ENCODE measurements at places on chromosomes 3 and 15.

- peak; percentile 81 for DNase-seq
These were observed 78.1 kb upstream of the RNF7 start for GRCh38 chr3:141659821-141660613.

DNA sequence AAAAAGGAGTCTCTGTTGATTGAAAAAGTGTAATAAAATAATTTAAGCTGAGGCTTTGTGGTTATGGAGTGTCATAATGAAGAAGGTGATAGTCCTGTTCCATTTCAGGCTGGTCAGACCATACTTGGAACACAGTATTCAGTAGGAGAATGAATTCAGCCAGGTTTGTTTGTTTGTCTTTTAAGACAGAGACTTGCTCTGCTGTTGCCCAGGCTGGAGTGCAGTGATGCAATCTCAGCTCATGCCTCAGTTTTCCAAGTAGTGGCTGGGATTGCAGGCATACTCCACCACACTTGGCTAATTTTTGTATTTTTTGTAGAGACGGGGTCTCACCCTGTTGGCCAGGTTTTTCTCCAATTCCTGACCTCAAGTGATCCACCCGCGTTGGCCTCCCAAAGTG is 33.5 kb downstream of the IQGAP1 start:
- no peak for DNase-seq

DNA sequence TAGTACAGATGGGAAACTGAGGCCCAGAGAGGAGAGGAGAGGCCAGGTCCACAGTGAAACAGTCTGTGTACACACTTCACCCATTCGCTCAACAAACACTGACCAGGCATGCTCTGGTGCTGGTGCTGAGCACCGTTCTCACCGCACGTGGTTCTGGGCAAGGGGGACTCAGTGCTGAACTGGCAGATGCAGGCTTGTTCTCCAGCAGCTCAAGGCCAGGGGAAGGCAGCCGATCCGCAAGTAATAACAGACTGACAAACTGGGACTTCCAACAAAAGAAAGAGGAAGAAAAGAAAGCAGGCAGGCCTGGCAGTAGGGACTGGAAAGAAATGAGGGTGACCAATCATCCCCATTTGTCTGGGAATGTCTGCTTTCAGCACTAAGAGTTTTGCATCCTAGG is 25.6 kb upstream of the LINGO1 start:
- no peak for DNase-seq

GRCh38 chr3:37823189-37823588 is 38.5 kb upstream of the CTDSPL start:
- DNase-seq = no peak

DNA sequence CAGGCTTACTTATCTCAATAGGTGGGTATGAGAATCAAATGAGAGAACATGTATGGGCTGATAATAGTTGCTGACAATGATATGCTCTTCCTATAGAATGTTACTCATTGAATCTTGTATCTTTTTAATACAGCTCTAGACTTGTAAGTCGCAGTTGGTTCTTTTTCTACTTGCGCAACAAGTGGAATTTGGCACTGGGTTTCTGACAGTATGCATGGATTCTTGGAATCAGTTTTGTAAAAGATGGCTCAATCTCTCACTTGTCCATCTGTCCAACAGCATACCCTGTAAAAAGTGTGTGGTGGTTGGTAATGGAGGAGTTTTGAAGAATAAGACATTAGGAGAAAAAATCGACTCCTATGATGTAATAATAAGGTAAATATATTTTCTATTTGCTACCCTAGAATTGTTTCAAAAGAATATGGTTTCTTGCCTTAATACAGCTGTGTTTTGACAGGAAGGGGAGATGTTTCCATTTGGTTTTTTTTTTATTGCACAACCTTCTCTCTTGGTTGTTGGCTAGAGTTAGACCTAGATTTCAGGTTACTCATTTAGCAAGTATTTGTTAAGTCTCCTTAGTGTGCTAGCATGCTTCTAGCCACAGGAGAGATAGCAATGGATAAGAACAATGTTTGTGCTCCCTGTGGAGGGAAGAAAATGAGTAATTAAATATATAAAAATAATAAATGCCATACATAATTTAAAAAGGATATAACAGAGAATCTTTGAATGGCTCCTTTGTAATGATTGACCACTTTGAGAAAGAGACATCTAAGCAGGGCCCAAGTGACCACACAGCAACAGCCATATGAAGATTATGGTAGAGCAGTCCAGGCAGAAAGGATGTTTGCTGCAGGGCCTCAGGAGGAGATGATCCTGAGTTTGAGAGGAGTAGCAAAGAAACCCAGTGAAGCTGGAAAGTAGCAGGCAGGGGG is 21.8 kb downstream of the ST3GAL6 start:
- DNase-seq = peak; percentile 90

GRCh38 chr3:131711114-131711768 is 208.5 kb upstream of the MRPL3 start:
- DNase-seq = no peak

DNA sequence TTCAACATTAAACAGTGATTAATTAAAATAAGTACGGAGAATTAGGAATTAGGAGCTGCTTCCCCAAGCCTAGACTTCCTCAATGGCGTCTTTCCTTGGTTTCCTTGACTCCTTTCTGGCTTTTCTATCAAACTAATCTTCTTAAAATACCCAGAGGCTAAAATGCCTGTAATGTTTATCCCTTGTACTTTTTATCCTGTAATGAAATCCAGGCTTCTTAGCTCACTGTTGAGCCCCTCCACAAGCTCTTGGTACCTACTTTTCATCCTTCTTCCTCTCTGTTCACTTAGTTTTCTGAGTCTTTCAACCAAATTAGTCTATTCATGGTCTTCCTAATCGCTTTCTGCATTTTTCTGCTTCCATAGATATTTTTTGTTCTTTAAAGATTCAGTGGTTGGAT is 6.9 kb upstream of the UBE2E1 start:
- DNase-seq = no peak

- peak; percentile 30 for DNase-seq
These were observed 243.7 kb downstream of the CHST2 start for GRCh38 chr3:143363276-143363675.

DNA sequence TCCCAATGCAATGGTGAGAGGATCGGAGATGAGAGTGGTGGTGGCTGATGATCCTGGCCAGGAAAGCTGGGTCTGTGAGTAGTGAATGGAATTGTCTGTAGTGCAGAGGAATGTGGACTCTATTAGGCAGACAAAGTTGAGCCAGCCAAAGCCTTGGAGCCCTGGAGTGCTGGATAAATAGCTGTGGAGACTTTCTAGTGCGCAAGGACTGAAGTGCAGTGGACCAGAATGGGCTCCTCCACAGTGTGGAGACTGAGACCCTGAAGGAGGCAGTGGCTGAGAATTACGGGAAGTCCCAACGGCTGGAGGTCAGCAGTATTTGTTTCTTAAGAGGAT is 874 bp downstream of the ZNF662 start:
- no peak for DNase-seq

DNA sequence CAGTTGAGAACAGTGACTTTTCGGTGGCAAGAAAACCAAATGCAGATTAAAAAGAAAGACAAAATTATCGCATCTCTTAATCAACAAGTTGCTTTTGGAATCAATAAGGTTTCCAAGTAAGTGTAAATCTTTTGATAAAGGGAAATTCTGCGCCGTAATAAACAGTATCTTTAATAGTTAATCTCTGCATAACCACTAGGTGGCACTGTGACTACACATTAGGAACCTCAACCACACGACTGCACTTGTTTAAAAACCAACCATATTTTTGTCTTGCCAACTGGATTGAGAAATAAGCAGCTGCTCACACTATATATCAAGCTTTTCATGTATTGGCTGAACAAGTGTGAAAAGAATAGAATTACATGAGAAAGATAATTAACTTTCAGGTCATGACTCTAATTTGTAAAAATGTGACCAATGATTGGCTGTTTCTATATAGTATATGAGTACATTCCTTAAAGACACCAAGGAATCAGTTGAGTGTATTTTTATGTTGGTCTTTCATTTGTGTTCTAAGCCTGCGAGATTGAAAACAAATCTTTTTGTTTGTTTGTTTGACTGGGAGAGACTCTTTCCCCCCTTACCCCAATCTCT is 72.7 kb downstream of the DZIP3 start:
- peak; percentile 66 for DNase-seq

GRCh38 chr3:106086636-106087035 is 217.8 kb upstream of the CBLB start:
- DNase-seq = peak; percentile 48

DNA sequence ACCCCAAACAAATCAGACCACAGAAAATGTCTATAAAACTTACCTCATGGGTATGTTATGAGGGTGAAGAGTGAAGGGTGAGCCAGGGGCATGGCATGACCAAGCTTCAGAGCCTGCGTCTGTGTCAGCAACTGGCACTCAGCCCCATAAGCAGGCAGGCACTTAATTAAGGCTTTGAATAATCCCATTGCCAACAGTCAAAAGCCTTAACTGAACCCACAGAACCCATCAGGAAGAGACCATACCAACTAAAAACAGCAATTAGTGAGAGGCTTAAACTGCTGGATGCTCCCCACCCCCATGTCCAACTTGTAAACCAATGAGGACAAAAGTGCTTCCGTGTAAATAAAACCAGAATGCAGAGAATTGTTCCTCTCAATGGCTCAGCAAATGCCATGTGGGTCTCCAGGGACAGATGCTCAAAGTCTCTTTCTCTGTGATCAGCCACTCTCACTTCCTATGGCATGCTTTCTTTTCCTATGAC is 126.0 kb downstream of the MYLK start:
- DNase-seq = peak; percentile 99

DNA sequence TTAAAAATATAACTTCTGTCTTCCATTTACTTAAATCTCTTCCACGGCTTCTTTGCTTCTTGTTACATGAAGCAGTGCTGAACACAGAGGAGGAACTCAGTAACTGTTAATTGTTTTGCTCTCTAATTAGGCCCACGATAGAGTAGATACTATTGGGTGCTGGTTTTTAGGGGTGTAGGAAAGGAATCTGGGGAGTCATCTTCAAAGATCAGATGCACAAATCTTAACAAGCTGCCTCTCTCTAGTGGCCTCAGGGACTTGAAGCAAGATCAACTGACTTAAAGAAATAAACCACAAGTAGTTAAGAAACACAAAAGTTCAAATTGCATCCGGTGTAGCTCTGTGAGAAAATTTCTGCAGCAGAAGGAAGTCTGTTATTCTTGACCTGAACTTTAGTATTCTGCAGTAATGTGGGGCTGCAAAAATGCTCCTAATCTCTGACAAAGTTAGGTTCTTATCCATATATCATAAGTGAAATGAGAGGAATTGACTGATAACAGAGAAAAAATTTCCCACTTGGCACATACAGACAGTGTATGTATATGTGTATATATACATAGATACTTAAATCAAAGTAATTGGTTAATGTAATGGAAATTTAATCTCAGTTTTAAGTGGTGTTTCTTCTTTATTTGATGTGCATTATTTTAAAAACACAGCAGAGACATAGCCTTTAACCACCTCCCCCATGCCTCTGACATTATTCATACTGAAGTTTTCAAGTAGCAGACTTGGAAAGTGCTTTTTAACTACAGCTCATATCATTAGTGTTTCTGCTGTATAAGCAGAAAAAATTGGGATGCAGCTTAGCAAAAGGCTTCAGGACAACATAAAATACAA is 51.8 kb downstream of the CHST2 start:
- peak; percentile 82 for DNase-seq

DNA sequence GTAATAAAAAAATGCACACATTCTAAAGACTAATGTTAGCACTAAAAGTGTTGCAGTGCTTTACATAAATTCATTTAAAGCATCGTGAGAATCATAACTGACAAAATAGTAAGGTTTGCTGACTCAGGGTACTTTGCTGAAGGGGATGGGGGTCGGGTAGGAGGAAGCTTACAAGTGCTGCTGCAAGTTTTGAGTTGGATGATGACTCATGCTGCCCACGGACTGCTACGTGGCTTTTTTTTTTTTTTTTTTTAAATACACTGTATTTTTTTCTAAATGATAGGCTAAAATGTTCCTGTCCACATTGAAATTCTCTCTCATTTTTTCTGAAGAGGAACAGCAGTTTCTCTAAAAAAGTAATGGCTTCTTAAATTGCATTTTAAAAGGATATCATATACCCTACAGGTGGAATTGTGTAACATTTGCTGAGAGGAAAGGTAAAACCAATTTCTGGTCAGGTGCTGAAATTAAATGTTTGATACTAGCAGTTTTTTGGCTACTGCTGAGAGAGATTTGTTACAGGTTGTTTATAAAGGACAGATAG is 2.2 kb downstream of the MAPK6 start:
- peak; percentile 91 for DNase-seq

- peak; percentile 94 for DNase-seq
These were observed 413.9 kb downstream of the RBMS3 start for GRCh38 chr3:29694783-29695182.

GRCh38 chr15:63540449-63540848 is 36.1 kb downstream of the USP3 start:
- DNase-seq = no peak

DNA sequence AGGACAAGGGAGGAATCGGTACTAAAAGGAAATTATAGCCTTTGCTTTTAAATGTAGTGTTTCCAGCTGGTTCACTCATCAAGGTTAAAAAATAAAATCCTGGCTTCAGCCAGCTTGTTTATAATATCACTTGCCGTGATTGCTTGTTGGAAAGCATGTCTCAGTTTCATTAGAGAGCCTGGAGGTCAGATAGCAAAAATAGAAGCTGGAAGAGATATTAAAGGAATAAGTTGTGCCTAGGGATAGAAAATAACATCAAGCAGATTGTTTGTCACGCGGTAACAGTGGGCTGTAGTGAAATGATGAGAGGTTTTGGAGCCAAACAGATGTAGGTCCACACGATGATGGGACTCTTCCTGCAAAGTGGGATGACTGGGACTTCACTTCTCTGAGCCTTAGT is 17.7 kb upstream of the SLMAP start:
- no peak for DNase-seq

DNA sequence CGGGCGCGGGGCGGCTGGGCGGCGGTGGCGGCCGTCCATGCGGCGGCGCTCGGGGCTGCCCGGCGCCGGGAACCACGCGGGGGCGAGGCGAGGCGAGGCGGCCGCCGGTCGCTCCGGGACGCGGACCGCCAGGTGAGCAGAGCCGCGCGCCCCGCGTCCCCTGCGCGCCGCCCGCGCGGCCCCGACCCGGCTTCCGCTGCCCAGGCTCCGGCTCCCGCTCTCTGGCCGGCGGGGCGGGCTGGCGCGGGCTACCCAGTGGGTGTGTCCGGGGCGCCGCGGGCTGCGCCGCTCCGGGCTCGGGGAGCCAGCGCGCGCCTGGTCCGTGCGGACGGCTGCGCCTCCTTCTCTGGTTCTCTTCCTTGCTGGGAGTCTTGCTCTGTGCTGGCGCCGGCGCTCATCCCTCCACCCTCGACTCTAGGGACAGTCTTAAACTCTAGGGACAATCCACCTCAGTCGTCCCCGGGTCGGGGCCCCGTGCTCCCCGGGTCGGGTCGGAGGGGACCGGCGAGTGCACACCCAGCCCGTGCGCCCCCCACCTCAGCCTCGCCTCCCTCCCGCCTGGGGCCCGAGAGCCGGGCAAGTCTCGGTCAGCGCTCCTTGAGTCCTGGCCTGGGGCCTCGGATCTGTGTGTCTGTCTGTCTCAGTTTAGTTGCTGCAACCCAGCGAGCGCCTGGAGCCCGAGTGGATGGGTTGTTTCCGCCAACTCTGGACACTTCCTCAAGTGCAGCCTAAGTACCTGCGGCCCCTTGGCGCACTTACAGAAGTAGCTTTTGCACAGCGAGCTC is 488 bp downstream of the THSD4 start:
- DNase-seq = peak; percentile 64
